ENCODE measurements at places on chromosomes 7 and 10.

DNA sequence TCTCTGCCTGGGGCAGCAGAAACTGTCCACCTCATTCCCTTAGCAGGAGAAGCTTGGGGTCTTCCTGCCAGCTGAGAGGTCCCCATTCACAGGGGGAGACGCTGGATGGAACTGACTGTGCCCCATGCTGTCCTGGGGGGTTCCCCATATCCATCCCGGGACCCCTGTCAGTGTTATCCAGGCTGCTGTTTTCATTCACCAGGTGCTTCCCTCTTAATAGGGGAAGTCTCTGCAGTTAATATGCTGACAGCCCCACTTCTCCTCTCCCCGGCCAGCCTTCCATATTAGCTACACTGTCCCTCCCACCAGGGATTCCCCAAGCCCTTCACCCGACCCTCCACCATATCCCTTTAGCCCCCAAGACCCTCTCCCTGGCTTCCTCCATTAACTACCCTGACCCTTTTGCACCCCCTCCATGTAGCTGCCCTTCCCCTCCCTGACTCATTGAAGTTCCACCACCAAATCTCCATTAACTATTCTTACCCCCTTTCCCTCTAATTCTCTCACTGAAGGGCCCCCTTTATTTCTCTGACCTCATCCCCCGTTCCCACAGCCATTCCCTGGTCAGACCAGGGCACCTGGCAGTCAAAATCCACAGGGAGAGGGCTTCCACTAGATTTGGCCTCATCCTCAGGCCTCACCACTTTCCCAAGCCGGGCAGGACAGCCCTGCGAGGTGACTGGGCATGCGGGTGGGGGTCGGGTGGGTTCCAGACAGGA, 92.0 kb upstream of the PAX2 start:
- DNase-seq, result no peak

- DNase-seq, result no peak
Measured at GRCh38 chr10:118594392-118595063, 920 bp downstream of the PRLHR start.

GRCh38 chr10:100986952-100987684, at the start of the genes MRPL43 and TWNK:
Gene MRPL43 (minus strand): TSS chr10:100987497. CDS start chr10:100987443, 54 bp downstream.
Gene TWNK (plus strand): TSS chr10:100987543. CDS start chr10:100988211, 668 bp downstream.
- peak; percentile 92 for DNase-seq

GRCh38 chr10:22222236-22223190, 4.7 kb upstream of the EBLN1 start:
- peak; percentile 24 for DNase-seq

DNA sequence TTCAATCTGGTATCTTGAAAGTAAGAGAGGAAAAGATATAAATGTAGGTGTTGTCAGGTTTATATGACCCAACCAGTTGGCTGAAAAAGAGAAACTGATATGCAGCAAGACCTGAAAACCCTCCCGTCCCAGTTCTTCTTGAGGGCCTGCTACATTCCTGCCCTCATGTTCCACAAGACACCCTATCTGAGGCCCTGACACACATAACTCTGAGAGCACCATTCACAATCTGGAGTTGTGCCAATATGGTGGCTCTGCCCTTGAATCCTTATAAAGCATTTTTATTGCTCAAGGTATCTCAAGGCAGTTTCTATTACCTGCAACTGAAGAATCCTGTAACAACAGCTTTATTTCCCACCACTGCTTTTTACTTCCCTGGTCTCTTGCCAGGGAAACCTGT, 17.0 kb downstream of the XPNPEP1 start:
- no peak for DNase-seq

All from OCI-M1 (cell line).